ENCODE measurements at places on chromosomes 2 and 18.

GRCh38 chr2:161124201-161124600 is 36.0 kb upstream of the TANK start:
- DNase-seq, result no peak

- DNase-seq, result no peak
Measured at GRCh38 chr2:75317802-75318201, 118.5 kb upstream of the TACR1 start.

DNA sequence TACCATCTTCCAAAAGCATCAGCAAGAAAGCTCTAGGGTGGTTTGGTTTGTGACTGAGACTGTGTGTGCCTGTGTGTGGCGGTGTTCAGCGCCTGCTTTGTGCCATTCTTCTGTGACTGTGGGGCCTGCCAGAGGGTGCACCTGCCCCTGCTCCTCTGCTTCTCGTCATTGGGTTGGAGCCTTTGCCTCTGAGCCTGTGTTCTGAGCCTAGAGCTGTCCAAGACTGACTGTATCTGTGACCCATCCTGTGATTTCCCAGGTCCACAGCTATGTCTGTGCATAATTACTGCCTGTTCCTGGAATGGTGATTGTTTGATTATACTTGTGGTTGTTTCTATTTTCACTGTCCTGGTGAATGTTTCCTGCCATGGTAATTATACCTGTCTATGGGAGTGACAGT is 57.1 kb upstream of the KLHL29 start:
- no peak for DNase-seq

DNA sequence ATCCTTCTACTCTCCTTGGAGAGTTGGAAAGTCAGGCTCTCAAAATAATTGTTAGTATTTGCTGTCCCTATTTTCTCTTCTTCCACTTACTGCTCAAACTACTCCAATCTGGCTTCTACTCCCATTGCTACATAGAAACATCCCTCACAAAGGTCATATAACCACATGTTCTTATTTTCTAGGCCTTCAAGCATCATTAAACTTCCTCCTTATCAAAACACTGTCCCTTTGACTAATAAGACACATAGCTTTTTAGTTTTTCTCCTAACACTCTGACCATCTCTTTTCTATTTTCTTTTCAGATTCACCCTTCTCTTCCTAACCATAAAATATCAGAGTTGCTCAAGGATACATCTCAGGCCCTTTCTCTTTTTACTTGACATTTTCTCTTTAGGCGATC is 148.3 kb downstream of the MBD2 start:
- no peak for DNase-seq

- DNase-seq, result no peak
Measured at GRCh38 chr2:12326449-12327190, 390.1 kb upstream of the TRIB2 start.

GRCh38 chr2:234565201-234565600 is 68.3 kb upstream of the ARL4C start:
- no peak for DNase-seq

DNA sequence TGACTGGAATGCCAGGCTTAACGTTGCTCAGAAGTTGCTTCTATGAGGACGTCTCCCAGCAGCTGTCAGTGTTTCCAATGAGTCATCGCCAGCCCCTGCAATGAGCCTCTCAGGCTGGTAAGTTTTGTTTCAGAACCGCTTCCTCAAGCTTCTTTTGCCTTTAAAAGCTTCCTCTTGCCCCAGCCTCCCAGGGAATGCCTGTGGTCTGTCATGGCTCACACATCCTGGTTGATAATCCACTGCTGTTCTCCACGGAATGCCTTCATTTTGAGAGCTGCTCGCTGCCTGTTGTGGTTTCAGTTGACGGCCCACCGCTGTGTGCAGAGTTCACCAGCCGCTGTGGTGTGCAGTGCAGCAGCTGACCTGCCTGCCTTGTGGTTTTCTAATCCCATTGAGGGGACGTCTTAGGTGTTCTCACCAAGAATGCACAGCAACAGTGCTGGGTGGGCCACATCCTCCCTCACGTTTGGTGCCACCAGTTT is 96.4 kb downstream of the RTP5 start:
- peak; percentile 67 for DNase-seq

DNA sequence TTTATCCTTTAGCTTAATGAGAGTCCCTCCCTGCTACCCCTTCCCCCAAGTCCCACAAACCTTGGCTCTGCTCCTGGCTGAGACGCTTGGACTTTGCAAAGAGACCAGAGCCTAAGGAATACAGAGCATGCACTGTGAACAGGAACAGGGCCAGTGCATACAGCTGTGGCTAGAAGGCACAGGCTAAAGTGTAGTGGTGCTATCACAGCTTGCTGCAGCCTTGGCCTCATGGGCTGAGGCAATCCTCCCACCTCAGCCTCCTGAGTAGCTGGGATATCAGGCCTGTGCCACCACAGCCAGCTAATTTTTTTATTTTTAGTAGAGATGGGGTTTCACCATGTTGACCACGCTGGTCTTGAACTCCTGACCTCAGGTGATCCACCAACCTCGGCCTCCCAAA is 39.5 kb upstream of the ASXL2 start:
- no peak for DNase-seq

GRCh38 chr2:6945087-6945813 is 28.0 kb downstream of the RNF144A start:
- DNase-seq, result no peak

GRCh38 chr2:202311823-202312388 is 46.3 kb downstream of the NOP58 start:
- no peak for DNase-seq

DNA sequence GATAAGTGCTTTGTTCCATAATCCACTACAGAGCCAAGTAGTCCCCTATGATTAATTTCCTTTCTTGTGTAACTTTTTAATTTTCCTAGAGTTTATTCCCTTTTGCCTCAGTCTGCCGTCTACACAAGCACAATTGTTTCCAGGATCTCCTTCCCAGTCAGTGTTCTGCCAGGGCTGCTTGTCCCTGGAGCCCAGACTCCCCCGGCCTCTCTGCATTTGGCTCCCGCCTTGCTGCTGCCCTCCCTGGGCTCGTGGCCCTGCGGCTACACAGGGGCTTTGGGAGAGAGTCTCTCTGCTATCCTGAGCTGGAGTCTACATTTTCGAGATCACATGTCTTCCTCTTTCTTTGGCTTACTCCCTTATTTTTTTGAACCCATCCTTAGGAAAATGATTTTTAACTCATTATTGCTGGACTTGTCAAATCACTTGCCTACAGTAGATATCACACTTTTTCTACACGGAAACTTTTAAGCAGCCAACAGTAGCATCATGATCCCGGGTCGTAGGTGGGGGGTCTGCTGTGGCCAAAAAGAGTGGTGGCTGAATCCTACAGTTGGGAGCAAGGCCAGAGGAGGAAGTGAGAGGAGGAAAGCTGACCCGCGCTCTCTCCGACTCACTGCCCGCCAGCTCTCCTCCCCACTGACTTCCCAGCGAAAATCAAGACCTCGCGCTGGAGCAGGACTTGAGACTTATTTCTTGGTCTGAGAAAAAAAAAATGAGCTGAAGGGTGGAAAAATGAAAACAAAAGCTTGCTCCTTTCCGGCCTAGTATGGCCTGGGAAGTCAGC is 9.4 kb downstream of the FBLN7 start:
- no peak for DNase-seq

DNA sequence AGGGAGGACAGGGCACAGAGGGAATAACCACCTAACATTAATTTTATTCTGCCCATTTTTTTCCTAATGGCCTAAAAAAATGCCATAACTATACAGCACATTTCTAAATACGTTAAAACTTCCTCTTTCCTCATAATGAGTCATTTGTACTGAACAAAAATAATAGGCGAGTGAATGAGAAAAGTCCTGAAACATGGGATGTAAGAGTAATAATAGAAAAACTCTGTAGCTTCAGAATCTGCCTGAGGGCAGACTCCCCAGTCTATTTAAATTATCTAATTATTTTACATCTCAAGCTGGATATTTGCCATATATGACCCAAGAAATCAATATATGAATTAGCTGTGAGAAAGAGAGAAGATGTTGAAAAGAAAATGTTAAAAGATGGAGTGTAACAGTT is 285.1 kb downstream of the TMX3 start:
- no peak for DNase-seq

GRCh38 chr2:729376-729861 is 52.2 kb upstream of the TMEM18 start:
- DNase-seq, result no peak

DNA sequence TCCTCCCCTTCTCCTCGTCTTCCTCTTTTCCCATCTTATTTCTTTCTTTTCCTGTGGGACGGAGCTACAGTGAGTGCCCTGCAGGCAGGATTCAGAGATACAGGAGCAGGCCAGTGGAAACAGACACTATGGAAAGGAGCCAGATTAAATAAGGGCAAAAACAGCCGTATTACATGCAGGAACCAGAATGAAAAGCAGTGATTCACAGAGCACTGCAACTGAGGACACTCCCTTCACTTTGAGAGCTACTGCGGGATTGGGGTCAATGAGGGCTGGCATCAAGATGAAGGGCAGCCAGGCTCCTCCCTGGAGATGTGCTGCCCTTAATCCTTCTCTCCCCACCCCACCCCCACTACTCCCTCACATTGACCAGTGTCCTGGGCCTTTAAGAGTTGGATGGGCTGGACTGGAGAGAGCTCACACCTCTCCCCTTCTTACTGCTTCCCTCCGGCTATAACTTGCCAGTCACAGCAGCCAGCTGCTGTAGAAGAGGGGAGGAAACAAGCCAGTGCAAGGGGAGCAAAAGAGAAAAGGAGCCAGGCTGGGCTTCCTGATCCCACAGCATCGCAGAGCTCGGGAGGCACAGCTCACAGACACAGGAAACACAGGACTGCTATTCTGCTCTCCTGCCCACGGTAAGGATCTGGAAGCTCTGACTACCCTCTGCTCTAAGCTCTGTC is at the start of gene PLCD4:
Gene PLCD4 (plus strand): TSS at position 464 of the 680 bp plus-strand sequence. CDS start 7,841 bp downstream, outside the sequence.
- no peak for DNase-seq

DNA sequence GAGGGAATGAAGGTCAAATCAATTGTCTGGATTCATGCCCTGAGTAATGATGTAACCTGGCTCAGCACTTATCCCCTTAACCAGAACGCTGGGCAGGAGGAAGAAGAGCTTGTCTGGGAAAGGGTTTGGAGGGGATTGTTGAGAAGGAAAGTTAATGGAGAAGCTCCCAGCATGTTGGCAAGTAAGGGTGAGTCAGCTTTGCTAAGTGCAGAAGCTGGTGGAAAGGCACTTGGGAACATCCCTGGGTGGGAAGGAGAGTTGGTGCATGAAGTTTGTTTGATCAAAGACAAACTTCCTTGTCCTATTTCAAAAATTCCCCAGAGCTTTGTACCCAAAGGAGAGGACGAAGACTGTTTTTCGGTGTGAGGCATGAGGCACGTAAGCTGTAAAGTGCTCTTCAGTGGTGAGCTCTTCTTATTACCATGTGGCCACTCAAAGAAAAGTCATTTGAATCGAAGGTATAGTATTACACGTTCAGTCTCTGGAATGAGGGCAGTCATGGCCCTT is 17.6 kb upstream of the DAW1 start:
- no peak for DNase-seq

DNA sequence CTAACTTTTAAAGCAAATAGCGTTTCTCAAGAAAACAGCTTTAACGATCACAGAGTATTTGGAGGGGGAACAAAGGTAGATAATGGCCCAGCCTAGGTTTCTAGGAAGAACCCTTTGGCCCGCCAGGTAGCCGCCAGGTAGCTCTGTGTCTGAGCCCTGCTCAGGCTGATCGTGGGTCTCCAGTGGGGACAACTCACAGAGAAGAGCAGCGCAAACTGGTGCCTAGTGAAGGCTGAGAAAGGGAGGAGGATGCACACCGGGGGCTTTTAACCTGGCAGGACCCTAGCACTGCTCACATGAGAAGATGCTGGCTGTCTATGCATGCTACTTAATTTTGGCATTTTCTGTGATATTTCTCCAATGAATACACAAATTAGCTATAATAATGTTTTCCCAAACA is 5.8 kb downstream of the NGEF start:
- DNase-seq, result no peak

- DNase-seq, result no peak
Measured at GRCh38 chr2:26969077-26969844, 1.2 kb upstream of the MAPRE3 start.

DNA sequence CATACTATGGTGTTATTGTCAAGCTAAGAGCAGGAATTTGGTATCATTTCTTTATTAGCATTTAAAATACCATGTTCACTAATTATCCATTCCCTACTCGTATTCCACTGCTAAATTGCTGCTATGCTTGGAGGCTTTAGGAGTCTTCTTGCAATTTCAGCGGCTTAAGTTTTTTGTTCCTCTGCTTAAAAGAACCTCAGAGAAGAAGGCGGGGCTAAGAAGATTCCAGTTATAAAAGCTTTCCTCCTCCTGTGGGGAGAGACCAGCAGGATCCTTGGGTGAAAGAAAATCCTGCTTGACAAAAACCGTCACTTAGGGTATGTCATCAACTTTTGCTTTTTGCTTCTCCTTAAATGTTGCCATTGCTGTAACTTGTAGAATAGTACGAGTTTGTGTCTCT is at the start of gene TRPM8:
Gene TRPM8 (plus strand): TSS at position 258 of the 400 bp plus-strand sequence. CDS start 9,165 bp downstream, outside the sequence.
- DNase-seq, result no peak
